Left hindlimb (tissue), 1 donor: ENCODE measurements at places on chromosomes 11 and 22.

DNA sequence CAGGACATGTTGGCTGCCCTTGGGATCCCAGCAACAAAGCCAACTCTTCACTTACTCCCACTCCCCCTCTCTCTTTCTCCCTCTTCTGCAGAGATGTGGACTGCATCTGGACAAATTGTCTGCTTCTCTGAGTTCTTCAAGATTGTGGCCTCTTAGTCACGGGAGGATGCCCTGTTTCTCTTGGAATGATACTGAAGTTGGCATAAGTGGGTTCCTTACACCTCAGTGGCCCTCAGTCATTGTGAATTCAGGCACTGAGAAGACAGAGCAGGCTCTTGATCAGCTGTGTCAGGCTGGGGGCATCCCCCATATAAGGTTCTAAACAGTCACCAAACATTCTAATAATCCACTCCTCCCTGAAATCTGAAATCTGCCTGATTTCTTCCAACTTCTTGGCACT is 6.1 kb upstream of the E2F8 start:
- no peak for DNase-seq

DNA sequence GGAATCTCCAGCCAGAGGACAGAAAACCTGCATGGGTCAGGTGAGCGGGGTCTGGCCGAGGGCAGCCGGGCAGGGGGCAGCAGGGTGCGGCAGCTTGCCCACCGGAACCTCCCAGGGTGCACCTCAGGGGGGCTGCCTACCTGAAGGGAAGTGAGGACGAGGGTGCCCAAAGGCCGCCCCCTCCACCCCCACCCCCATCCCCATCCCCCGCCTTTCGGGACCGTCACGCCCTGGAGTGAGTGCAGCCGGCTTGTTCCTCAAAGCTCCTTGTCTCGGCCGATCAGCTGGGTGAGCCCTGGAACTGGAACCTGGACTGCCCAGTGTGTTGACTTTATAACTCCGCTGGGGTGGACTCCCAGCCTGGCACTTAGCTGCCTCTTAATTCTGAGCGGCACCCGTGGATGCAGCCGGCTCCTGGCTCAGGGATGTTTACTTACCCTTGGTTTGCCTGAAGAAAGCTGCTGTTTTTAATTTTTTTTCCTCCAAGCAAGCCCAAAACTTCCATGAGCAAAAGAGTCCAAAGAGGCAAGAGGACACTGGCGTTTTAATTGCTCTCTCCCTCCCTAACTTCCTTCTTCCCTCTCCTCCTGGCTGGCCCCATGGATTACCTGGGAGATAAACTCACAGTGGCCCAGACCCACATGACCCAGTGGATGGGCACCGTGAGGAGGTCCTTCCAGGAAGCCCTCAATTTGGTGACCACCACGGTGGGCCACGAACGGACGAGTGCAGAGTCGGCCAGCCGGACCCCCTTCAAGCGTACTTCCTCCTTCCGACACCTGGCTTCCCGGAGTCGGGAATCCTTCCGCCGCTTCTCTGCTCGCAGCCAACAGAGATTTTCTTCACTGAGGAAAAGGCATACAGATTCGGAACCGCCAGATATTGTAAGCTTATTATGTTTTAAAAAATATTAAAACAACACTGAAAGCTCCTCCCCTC is 87.8 kb upstream of the CRYBB3 start:
- peak; percentile 45 for DNase-seq

DNA sequence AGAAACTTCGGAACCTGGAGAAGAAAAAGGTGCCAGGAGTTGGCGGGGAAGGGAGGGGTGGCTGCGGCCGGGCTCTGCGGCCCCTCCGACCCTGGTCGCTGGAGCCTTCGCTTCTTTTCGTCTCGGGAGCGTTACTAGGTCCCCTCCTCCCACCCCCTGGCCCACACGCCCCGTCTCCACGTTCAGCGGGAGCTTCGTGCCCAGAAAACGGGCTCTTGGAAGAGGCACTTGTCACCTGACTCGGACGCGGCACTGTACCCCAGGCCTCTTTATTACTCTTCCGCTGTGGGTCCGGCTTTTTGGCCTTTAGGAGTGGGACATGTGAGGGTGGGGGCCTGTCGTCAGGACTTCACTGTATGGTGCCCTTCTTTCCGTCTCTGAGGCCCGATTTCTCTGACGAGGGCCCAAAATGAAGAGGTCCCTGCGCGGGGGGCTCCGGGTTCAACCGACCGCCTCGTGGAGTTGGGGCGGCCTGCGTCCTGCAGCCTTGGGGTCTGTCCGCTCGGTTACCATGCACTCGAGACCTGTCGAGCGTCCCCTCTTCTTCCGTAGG is 1.2 kb downstream of the CAPRIN1 start:
- DNase-seq = peak; percentile 54

GRCh38 chr11:115618428-115618827 is 114.2 kb upstream of the CADM1 start:
- no peak for DNase-seq

- DNase-seq = no peak
These were observed 50.5 kb upstream of the WNT7B start for GRCh38 chr22:46027211-46028105.

- DNase-seq = no peak
These were observed 43.2 kb downstream of the PPP6R3 start for GRCh38 chr11:68503792-68504191.

DNA sequence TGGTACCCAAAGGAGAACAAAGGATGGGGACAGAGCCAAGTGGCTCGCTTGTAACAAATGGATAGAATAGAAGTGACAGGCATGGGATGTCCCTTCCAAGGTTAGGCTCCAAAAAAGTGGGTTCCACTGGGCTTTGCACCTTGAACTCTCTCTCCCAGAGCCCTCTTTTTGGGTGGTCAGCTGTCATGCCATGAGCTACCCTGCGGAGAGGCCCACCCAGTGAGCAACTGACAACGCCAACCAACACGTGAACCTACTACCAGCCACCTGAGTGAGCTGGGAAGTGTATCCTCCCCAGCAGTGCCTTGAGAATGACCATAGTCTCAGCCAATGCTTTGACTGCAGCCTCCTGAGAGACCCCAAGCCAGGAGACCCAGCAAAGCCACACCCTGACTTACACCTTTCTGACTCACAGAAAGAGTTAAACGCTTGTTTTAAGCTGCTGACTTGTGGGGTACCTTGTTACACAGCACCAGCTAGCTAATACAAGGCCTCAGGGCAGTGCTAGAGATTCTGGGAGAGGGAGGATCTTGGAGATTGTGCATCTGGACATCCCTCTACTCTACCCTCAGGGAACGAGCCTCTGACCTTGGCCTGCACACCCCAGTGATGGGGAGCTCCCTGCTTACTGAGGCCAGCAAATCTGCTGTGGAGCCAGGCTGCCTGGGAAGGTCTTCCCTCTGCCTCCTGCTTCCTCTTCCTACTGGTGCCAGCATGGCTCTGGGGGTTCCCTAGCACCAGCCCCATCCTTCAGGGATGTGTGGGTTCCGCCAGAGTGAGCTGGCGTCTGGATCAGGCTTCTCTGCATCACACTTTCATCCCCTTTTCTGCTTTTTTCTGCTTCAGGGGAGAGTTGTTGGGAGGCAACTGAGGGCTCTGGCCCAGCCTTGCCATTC is 29.1 kb upstream of the RFPL3 start:
- DNase-seq = no peak

DNA sequence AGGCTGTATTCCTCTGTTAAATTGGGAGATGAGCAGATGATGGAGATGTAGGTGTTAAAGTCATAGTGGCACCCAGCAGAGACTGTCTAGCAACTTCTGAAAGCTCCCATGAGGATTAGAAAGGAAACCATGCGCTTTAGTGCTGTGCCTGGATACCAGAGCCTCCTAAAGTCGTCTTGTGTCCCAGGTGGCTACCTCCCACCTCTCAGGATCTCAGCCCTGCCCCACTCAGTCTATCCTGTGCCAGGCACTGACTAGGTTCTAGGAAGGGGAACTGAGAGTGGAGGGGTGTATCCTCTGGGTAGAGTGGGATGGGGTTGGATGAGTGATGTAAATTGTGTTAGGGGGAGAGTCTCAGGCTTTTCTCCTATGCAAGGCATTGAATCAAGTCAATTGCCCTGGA is 60.2 kb downstream of the KIAA1671 start:
- no peak for DNase-seq

DNA sequence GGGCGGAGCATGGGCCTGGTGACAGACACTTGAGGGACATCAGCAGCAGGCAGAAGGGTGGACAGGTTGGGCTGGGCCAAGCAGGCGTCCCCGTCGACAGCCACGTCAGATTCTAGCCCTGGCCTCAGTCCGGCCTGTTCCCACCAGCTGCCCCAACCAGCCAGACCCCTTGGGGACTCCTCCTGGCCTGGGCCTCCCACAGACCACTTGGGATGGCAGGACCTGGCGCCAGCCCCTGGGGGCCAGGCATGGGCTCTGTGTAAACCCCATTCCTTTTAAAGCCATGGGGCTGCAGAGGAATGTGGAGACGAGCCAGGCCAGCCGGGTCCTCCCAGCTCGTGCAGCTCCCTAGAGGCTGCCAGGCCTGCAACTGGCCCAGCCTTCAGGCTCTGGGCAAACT is 4.7 kb upstream of the SUSD2 start:
- no peak for DNase-seq

GRCh38 chr22:36330655-36331305 is 57.0 kb downstream of the MYH9 start:
- DNase-seq = no peak

DNA sequence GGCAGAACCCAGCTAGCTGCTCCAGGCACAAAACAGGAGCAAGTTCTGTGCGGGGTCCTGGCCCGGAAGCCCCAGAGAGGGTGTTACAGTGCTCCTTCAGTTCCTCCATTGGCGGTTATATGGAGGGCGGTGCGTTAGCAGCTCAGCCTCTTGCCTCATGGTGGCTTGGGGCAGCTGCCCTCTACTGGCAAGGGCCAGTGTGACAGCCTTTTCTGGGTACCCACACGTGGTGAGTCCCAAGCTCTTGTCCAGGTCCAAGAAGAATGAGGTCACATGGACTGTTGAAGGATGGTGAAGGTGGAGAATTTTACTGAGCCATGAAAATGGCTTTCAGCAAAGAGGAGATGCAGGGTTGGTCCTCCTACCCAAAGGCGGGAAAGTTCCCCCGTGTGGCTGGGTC is 100.5 kb downstream of the WT1 start:
- no peak for DNase-seq

GRCh38 chr22:44133901-44134571 is 46.7 kb upstream of the PARVG start:
- DNase-seq = peak; percentile 78

DNA sequence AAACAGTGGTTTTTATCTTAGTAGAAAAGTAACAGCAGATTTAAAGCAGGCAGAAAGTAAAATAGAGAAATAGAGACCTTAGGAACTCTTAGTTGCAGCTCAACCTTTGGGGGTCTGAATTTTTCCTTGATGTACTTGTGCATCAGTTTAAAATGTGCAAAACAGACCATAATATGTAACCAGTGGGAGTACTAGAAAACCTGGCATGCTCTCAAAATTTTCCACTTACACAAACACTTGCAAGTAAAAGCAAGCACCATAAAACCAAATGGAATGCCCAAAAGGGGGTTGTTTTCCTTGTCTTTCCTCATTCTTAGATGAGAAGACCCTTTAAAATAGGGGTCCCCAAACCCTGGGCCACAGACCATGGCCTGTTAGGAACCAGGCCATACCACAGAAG is 12.9 kb upstream of the MRGPRE start:
- no peak for DNase-seq

- DNase-seq = no peak
These were observed 9.9 kb upstream of the NUP160 start for GRCh38 chr11:47857892-47858543.

DNA sequence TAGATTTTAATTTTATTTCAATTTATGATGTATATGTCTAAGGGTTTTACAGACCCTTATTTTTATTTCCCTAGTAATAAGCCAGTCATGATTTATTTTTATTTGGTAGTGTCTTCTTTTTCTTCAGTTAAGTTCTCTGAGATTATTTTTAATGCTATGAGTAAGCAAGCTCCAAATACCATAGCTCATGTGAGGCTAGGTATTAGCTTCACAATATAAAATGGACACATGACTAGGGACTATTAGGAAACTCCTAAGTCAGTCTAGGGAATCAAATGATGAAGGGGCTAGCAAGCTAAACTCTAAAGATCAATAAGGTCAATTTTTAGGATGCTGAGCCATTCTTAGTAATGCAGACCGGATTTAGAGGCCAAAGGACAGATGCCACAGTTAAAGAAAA is 45.9 kb downstream of the CKAP5 start:
- no peak for DNase-seq

DNA sequence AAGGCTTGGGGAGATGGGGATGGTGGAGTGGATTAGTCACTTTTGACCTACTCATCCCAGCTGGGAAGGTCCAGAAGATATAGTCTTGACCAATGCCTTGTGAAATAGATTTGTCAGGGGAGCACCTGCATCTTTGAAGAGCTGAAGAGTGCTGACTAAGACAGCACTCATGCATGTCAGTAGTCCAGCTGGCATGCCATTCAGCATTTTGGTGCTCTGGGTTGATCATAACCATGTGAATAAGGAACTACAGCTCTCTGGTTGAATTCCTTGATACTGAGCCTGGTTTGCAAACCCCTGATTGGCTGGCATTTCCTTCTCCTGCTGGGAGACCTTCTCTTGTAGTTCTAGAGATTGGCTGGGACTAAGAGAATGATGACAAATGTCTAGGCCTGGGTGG is 106.8 kb upstream of the ALX4 start:
- DNase-seq = no peak

- DNase-seq = no peak
These were observed 5.3 kb downstream of the HNRNPUL2 start for GRCh38 chr11:62721994-62722393.

DNA sequence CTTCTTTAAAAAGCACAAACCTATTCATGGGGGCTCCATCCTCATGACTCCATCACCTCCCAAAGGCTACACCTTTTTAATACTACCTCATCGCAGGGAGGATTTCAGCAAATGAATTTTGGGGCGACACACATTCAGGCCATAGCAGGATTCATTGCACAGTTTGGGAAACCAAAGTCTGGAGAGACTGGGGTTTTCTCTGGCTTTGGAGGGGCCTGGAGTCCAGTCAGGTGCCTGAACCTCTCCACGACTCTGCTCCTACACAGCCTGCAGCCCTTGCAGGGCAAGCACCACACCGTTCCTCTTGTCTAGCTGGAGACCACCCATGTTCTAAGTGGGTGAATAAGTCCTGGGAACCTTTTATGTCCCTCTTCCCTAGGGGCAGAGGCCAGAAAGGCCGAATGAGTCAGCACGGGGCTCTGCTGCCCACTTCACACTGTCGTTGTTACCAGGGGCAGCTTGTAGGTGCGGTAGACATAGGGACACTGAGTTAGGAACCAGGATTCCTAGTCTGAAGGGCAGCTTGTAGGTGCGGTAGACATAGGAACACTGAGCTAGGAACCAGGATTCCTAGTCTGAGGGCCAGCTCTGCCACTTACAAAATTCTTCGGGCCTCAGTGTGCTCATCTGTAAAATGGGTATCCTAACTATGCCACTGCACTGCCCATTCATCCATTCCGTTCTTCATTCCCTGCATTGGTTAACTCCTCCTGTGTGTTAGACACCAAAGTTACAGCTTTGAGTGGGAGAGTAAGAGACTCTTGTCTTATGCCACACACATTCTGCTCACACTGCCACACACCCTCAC is 251.7 kb upstream of the B3GAT1 start:
- no peak for DNase-seq

DNA sequence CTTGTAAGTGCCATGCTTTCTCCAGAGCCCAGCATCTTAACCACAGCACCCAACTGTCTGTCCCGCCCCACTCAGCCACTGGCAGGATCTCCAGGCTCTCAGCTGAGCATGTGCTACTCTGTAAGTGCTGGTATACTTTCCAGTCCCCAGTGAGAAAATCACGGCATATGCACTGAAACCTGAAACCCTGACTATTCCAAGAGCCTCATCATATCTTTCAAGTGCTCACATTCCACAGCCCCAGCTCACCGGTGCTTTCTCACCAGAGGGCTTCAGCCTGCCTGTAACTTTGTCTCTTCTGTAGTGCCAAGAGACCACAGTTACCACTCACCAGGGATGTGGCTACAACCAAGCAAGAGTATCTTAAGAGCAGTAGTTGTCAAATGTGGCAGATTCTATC is 24.4 kb upstream of the PAMR1 start:
- no peak for DNase-seq
